ENCODE measurements at places on chromosomes 11 and 22.

DNA sequence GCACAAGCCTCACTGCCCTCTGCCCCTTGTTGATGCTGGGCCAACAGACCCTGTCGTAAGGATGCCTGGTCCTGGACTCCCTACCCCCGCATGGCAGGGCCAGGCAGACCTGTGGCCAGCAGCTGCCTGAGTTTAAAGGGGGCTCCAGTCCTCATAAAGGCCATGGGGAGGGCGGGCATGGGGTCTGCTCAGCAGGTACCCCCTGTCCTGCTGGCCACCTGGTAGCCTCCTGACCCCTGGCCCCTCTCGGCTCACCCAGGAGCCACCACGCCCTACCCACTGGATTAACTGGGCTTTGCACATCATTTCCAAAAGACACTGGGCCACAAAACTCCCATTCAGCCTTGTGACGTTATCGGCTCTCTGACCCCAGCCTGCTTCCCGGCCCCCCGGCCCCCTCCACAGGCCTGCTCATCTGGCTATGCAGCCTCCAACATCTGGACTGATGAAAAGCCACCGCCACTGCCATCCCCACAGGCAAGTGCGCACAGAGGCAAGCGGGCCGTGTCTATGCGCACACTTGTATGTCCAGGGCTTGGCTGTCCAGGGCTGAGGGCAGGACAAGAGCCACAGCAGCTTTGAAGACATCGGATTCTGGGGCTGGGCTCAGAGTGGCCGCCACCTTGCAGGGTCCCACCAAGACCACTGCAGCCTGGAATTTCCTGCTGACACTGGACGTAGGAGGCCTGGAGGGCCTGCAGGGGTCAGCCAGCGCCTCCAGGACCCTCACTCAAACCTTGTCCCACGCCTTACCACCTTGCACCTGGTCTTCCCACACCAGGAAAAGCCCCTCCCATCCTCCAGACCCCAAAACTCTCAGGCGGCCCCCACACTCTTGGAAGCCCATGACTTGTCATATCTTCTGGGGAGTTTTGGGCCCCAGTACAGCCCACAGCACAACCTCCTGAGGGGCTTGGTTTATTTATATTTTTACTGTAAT lies 48.7 kb downstream of the IGF2 start:
- DNase-seq = no peak

- no peak for DNase-seq
Observed at GRCh38 chr11:66727282-66728037, 1.6 kb downstream of the SPTBN2 start.

DNA sequence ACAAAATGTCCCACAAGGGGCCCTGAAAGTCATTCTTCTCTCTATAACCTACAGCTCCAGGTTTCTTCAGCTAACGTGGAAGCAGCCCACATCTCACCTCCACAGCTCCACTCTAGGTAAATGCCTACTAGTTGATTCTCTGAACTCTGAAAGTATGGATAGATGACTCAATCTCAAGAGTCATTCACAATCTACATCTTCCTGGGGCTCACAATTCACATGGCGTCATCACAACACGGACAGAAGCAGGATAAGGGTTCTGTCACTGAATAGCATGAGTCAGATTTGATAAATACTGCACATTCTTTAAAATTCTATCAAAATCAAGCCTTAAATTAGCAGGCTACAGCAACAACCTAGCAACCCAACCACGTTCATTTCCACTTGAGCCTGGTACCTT lies 96.3 kb downstream of the PLEKHA7 start:
- DNase-seq = no peak

GRCh38 chr11:20310137-20310536 lies 53.4 kb upstream of the HTATIP2 start:
- DNase-seq = no peak

- no peak for DNase-seq
Observed at GRCh38 chr11:688681-689080, 6.3 kb downstream of the DEAF1 start.

GRCh38 chr11:65786008-65786785 lies 666 bp upstream of the OVOL1 start:
- no peak for DNase-seq

DNA sequence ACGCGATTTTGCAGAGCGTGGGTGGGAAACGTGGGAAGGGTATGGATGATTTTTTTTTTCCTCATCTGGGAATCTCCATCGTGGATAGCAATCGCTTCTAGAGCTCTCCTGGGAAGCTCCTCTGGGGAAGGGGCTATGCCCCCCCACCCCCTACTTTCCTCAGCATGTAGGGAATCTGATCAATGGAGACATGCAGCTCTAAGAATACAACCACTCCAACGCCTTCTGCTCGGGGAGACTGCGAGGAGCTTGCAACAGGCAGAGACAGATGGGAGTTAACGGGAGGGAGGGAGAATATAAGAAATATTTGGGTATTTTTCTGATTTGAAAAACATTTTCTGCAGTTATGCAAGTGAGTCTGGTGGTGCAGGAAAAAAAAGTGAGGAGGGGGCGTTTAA lies 104.6 kb upstream of the HSD17B12 start:
- no peak for DNase-seq

DNA sequence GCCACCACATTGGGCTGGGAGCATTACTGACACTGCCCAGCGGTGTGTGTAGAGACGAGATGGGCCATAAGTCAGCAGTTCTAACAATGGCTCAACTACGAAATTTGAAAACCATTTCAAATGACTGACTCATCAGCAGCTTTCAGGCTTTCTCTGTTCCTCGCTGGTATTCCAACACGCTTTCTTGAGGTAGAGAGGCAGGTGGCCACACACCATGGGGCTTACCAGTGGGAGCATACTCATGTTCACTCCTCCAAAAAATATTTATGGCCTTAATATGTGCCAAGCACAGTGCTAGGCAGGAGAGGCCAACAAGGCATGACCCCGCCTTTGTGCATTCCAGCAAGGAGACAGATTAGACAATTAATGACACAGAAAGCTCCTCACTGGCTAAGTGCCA lies 20.3 kb downstream of the ARFGAP2 start:
- DNase-seq = no peak

DNA sequence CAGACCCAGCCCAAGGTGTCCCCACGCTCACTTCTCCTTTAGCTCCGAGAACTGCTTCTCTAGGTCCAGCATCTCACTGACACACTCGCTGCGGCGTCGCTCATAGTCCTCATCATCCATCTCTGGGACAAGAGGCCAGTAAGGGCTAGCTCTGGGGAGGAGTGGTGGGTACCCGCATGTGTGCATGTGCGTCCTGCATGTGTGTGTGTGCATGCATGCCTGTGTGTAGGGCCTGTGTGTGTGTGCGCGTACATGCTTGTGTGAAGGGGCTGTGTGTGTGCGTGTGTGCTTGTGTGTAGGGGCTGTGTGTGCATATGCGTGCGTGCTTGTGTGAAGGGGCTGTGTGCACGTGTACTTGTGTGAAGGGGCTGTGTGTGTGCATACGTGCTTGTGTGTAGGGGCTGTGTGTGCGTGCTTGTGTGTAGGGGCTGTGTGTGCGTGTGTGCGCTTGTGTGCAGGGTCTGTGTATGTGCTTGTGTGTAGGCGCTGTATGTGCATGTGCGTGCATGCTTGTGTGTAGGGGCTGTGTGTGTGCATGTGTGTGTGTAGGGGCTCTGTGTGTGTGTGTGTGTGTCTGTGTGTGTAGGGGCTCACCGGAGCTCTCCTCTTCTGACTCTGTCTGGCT lies 3.3 kb downstream of the BRMS1 start:
- no peak for DNase-seq

- no peak for DNase-seq
Observed at GRCh38 chr11:47991266-47991830, 11.0 kb downstream of the PTPRJ start.

DNA sequence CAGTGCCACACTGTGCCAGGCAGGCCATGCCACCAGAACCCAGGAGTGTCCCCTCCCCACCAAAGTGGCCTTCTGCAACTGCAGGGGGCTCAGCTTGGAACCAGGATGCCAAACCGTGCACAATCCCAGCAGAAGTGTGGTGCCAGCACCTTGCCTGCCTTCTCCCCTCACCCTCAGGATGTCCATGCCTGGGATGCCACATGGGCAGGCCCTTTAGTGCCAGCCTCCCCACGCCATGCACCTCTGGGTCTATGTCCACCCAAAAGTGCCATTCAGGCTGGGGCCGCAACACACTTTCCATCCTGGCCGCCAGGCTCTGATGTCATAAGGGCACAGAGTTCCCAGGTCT lies 8.7 kb upstream of the TBC1D22A start:
- DNase-seq = no peak

DNA sequence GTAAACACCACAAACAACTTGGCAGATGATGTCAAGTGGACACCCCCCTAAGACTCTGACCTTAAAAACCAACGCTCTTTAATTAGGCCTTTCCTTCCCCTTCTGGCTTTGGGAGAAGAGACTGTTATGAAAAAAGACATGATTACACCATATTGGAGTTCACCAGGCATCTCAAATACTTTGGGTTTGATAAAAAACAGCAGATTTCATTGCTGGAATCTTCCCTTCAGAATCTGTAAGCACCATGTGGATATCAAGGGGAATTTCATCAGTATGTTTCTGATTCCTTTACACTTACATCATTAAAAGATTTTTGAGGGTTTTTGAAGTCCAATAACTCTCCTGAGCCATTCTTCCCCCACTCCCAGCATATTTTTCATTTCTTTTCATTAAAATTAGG lies 85.6 kb downstream of the KIRREL3 start:
- DNase-seq = no peak

GRCh38 chr11:46597609-46598219 lies 3.9 kb upstream of the AMBRA1 start:
- no peak for DNase-seq

GRCh38 chr11:31641477-31642062 lies 132.0 kb downstream of the ELP4 start:
- DNase-seq = no peak

DNA sequence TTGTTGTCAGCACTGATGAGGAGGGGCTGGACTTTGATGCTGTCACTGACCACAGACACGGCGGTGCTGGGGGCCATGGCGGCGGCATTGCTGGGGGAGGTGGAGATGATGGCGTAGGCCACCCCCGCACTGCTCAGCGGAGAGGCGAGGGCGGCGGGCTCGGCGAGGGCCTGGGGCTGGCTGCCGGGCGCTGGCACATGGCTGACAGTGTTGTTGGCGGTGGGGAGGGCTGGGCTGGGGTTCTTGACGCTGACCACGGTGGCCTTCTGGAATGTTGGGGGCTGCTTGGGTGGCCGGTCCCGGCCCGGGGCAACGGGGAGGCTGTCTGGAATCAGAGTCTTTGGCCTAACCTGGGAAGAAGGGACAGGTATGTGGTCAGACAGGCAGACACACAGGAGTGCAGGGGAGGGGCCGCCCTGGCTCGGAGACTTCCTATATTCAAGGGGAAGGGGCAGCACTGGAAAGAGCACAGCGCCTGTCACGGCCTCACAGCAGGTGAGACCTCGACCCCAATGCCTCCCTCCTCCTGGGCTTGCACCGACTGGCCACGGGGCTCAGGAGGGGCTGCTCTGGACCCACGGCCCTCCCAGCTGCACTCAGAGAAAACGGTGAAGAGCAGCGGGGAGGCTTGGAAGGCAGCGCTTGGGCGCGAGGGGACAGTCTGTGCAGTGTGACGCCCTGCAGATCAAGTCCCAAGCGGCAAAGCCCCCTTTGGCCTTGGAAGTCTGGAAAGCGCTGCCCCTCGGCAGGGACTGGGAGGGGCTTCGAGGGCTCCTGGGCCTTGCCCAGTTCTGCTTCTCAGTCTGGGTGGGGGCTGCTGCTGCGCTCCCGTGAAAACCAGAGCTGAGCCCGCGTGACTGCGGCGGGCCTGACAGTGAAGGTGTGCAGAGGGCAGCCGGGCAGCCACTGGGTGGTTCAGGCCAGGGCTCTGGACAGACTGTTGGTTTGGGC lies 93.2 kb downstream of the PHF21B start:
- no peak for DNase-seq

GRCh38 chr11:12249590-12250260 lies 127.6 kb upstream of the PARVA start:
- DNase-seq = no peak

DNA sequence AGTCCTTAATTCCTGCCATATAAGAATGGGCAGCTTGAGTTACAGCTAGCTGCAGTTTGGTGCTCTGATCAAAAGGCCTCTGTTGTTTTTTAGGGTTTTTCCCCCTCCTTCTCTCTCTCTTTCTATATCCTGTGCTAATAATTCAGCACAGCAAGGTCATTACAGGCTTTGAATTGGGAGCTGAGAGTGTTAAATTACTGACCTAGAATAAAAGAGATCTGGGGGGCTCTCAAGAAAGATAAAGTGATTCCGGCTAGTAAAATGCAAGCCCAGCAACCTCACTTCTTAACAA lies 84.9 kb downstream of the CSTPP1 start:
- no peak for DNase-seq

- no peak for DNase-seq
Observed at GRCh38 chr11:4072668-4073285, 21.8 kb upstream of the RRM1 start.

GRCh38 chr11:11036185-11036847 lies 178.5 kb upstream of the ZBED5 start:
- no peak for DNase-seq

DNA sequence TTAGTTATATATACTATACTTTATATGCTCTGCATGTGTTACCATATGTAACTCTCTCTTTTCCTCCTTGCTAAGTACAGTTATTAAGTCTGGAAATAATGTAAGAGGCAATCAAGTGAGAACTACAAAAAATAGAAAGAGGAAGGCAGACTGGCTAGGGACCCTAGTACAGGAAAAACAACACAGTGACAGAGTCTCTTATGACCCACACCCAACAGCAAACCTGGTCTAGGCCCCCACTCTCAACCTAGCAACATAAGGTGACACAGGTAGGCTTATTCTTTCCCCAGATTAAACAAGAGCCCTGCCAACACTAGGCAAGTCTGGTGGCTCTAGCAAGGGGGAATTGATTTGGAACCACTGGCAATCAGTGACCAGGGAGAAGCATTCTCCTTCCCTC lies 116.1 kb downstream of the CYP2R1 start:
- DNase-seq = no peak

GRCh38 chr22:47783433-47784366 lies 1021.2 kb downstream of the TBC1D22A start:
- DNase-seq = no peak

DNA sequence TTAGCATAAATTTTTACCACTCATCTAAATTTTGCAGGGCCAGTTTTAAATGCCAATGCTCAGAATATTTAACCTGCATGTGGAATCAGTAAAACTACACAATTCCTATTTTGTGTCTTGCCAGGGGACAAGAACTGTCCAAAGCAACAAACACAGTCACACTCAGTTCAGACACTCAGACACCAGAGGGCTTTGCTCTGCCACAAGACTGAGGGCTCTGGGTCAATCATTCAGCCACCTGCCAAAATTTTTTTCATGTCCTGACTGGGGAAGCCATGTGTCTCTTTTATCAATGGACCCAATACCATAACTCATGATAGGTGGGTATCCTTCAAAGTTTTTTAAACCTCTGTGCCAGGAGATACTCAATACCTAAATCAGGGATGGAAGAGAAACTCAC lies 304.0 kb upstream of the ANO3 start:
- no peak for DNase-seq

- no peak for DNase-seq
Observed at GRCh38 chr11:119721129-119722120, 7.6 kb downstream of the NECTIN1 start.

- DNase-seq = no peak
Observed at GRCh38 chr22:19876314-19876940, 21.8 kb upstream of the GNB1L start.

GRCh38 chr11:110379261-110379660 lies 50.5 kb upstream of the FDX1 start:
- no peak for DNase-seq

- no peak for DNase-seq
Observed at GRCh38 chr22:28480000-28480715, 199.5 kb downstream of the TTC28 start.
